Stimulated activated CD4-positive, alpha-beta T cell treated with anti-CD3 and anti-CD28 coated beads, Interleukin-12 subunit alpha, Interleukin-12 subunit beta, amount 100 ng/mL, for 24 hours (primary cell): ENCODE measurements at places on chromosomes 5 and 9.

- DNase-seq, result no peak
Measured at GRCh38 chr9:133163504-133164172, at the start of gene GBGT1. Gene GBGT1, minus strand, starts transcription at chr9:133163914. Its CDS starts 1,502 bp downstream, at chr9:133162412.

DNA sequence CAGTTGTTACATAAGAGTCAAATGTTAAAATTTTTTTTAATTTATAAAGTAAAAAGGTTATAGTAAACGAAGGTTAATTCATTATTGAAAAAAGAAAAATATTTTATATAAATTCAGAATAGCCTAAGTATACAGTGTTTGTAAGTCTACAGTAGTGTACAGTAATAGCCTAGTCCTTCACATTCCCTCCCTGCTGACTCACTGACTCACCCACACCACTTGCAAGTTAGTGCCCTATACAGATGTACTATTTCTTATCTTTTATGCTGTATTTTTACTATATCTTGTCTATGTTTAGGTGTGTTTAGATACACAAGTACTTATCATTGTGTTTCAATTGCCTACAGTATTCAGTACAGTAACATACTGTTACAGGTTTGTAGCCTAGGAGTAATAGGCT, 57.6 kb downstream of the MAMDC2 start:
- DNase-seq, result no peak

- DNase-seq, result no peak
Measured at GRCh38 chr9:116233160-116233530, 79.6 kb downstream of the PAPPA start.

DNA sequence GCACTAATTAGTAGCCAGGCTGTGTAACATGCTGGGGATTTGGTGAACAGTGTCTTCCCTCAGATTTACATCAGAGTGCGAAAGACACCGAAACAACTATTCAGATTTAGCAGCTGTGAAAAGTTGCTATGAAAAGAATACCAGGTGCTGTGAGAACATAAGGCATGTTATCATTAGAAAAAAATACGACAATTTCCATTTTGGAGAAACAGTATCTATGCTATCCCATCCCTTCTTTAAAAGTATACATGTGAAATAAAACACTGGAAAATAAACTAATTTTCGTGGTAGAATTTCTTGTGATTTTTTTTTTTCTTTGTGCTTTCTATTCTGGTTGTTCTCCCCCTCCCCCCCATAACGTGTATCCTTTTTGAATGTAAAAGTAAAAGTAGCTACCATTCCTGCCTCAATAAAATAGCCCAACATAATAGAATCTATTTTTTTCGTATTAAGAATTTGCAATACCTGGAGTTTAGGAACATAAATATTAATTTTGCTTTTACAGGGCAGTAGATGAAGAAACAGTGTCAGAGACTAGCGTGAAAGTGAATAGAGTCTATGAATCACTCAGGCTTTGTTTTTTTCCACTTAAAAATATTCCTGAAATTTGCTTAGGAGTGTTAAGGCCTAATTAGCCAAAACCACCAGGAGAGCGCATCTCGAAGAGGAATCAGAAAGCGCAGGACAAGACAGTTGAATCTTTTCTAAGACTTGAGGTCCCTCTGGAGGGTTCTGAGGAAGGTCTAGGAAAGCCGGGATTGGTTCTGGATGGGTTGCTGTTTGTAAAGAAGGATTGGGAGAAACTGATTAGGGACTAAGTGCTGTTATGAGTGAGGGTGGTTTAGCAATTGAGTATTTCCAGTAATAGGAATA, 813 bp upstream of the SLU7 start:
- DNase-seq, result no peak

- no peak for DNase-seq
Measured at GRCh38 chr5:90830058-90830457, 271.5 kb downstream of the ADGRV1 start.

GRCh38 chr9:136711751-136712689, at the start of gene DIPK1B:
Gene DIPK1B, plus strand, starts transcription at chr9:136712572. Its CDS starts 94 bp downstream, at chr9:136712666.
- DNase-seq, result no peak

GRCh38 chr5:103033696-103034095, 86.2 kb downstream of the GIN1 start:
- DNase-seq, result no peak

DNA sequence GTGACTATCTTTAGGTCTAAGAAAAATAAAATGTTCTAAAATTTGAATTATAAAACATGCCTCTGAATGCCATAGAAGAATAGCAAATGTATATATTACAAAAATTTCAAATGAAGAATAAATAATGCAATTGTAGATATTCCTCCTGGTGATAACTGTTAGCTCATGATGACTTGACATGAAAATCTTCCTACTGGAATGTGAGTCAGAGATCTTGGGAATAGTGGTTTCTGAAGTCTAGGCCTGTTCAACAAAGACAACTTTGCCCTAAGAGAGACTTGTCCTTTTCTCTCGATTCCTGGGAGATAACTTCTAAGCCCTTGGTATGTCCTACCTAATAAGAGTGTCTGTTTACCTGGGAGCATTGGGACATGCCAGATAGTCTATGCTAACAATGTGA, 746.3 kb upstream of the RIOK2 start:
- DNase-seq, result no peak

DNA sequence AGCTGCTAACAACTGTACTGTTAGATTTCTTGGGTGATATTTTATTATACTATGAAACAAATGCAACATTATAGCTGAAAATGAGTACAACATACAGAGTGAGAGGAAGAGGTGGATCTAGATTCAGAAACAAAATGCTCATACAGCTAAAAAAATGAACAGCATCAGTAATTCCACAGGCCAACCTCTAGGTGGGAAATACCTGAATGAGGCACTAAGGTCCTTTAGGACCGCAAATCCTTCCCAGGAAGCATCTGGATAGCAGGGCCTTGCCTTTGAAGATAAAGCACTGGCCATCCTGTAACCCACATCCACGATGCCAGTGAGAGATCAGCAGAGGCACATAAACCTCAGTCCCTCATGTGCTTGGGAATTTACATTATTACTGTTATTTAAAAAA, 310.8 kb downstream of the YTHDC2 start:
- DNase-seq, result no peak

DNA sequence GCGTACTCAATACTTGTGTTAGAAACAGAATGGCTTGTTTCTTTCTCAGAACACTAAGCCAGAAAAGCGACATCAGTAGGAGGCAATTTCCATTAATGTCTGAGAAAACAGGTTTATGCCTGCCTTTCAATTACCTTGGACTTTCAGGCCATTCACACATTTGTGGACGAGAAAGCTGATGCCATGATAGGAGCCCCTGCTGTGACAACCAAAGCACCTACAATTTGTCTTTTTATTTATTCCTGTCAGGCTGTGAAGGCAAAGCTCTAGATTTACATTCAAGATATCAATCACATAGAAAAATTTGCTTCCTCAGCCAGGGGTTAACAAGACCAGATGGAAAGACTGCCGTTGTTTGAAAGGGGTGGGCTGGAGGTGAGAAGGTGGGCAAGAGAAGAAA, 76.2 kb downstream of the C7 start:
- DNase-seq, result no peak

- no peak for DNase-seq
Measured at GRCh38 chr9:3360245-3360644, 165.6 kb downstream of the RFX3 start.

GRCh38 chr9:115058684-115059315, 59.2 kb downstream of the TNC start:
- DNase-seq, result no peak

DNA sequence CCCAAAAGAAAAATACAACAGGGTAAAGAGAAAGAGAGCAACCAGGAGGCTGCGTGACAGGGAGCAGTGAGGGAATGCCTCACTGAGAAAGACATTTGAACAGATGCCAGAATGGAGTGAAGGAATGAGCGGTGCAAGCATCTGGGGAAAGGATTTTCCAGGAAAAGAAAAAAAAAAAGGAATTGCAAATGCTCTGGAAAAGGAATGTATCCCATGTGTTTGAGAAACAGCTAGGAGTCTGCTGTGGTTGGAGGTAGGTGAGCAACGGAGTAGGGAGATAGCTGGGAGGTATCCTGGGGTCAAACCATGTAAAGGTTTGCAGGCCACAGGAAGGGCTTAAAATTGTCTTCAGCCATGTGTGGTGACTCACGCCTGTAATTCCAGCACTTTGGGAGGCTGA, 23.6 kb upstream of the CEMIP2 start:
- DNase-seq, result no peak

GRCh38 chr5:144451187-144451973, 280.7 kb downstream of the KCTD16 start:
- no peak for DNase-seq

- DNase-seq, result no peak
Measured at GRCh38 chr9:34665067-34665380, 2.6 kb upstream of the CCL27 start.

GRCh38 chr5:100260968-100261367, 274.2 kb upstream of the FAM174A start:
- DNase-seq, result no peak

DNA sequence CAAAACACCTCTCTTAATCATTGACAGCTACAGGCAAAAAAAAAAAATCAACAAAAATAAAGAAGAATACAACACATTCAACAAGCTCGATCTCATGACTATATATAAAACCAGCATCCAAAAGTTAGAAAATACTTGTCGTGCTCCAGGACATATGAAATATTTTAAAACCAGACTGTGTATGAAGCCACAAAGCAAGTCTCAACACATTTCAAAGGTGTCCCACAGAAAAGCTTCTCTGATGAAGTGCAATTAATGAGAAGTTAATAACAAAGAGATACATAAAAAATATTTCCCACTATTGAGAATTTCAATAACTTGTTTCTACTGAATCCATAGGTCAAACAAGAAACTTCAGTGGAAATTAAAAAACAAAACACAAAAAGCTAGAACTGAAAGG, 178.7 kb downstream of the PLK2 start:
- DNase-seq, result no peak

DNA sequence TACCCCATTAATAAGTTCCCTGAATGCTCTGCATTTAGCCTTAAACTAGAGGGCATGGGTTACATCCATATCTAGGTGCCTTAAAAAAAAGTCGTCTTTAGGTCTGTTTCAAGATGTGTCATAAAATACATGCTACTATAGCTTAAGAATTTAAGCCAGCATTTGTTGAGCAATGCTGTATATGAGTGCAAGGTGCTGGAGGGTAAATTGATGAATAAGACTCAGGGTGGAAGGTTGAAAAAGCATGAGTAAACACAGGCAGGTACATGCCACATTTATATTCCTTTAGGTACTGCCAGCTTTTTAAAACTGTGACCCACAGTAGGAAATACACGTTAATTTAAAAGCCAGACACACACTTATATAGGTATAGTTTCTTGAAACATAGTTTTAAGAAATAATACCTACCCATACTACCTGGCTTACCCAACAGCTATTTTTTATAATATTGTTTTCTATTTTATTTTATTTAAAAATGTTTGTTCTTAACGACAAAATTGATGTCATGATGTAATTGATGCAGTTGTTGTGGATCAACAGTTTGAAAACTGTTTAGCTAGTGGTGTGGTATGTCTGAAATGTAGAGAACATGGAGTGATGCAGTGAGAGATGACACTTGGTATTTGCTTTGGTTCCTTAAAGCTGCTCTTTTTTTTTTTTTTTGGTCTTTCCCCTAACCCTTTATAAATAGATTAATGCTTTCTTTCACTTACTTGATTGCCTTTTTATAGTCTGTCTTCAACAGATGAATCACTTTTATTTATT, 3.9 kb downstream of the HMGCR start:
- no peak for DNase-seq

- DNase-seq, result no peak
Measured at GRCh38 chr5:146409054-146409671, 38.0 kb upstream of the TCERG1 start.

GRCh38 chr9:36798350-36799065, 225.8 kb downstream of the MELK start:
- no peak for DNase-seq

DNA sequence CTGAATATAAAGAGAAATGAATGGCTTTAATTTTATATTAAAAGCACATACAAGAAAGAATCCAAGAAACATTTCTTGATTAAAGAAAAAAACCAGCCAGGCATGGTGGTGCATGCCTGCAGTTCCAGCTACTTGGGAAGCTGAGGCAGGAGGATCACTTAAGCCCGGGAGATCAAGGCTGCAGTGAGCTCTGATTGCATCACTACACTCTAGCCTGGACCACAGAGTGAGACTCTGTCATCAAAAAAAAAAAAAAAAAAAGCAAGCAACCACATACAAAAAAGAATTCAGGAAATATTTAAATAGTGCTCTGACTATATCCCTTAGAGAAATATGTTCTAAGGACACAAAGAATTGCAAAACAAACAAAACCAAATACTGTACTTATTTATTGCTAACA, 2.5 kb upstream of the PLAC8L1 start:
- DNase-seq, result no peak

DNA sequence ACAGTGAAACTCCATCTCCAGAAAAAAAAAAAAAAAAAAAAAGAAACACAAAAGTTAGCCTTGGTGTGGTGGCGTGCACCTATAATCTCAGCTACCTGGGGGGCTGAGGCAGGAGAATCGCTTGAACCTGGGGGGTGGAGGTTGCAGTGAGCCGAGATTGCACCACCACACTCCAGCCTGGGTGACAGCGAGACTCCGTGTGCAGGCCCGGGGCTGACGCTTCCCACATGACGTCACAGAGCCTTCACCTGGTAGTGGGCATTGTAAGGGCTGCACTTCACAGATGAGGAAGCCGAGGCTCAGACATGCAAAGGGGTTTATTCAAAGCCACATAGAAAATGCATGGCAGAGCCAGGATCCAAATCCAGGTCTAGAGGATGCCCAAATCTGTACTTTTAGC, 114.2 kb downstream of the GAPVD1 start:
- no peak for DNase-seq

DNA sequence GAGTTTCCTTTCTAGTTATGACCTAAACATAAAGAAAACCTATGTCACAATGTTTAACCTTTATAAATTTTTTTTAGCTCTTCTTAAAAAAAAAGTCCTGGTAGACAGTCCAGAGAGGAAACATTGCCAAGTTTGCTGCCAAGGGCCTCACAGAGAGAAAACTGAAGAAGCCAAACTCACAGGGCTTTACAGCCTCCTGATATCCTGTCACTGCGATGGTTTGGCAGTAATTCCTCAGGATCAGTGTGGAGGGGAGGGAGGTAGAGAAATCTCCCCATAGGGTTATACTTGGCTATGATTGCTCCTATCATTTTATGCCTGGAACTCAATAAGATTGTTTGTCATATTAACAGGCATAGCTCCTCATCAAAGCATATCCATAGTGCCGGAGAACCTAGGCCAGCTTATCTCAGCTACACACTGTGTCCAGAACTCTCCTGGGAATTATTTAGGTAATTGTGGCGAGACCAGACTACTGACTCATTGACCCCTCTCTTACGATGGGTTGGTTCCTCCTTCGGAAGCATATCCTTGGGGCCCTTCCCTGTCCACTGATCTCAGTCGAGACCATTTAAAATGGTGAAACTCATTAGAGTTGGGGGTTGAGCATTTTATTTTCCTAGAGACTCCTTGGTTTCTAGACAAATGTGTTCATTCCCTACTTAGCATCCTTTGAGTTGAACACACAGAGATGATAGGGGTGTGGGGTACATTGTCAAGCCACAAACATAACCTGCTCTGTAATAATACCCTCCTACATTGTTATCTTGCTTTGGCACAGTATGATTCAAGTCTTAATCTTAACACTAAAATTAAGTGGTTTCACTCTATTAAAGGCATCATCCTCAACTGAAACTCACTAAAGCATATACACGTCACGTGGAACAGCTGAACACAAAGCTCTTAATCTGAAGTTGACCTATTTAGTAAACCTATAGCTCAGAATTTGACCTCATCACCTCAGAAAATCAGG, 53.4 kb upstream of the TMC1 start:
- DNase-seq, result no peak

- no peak for DNase-seq
Measured at GRCh38 chr5:151146061-151146460, 11.5 kb downstream of the ANXA6 start.
